ENCODE measurements at places on chromosomes 2 and 18.

DNA sequence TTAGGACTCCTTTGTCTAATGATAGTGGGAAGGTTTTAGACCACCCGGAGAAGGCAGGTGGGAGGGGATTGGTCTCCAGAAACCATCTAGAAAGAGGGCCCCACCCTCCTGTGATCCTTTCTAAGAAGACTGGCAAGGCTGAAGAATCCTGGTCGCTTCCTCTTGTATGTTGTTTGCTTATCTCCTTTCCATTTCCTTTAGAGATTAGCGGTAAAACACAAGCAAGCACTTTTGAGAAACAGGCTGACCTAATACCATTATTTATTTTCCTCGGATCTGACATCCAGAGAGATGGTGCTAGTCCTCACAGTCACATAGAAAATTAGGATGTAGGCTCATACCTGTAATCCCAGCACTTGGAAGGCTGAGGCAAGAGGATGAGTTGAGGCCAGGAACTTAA, 45.2 kb upstream of the SPRED2 start:
- DNase-seq, result no peak

- DNase-seq, result no peak
Measured at GRCh38 chr2:105470979-105471378, 72.1 kb upstream of the FHL2 start.

DNA sequence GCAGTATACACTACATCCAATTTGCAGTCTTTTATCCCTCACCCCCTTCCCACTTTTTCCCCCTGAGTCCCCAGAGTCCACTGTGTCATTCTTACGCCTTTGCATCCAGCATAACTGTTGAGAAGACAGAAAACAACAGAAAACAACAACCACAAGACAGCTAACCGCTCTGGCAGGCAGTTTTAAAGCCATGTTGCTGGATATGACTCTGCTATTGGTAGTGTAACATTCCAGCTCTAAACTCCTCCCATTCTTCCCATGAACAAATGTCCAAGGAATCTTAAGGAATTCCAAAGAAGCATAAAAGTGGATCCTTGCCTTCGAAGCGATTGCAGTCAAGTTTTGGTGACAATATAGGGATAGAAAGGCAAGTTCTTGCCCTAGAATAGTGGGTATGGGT, 599.1 kb downstream of the NYAP2 start:
- no peak for DNase-seq

- no peak for DNase-seq
Measured at GRCh38 chr2:68784915-68785314, 50.3 kb downstream of the ARHGAP25 start.

DNA sequence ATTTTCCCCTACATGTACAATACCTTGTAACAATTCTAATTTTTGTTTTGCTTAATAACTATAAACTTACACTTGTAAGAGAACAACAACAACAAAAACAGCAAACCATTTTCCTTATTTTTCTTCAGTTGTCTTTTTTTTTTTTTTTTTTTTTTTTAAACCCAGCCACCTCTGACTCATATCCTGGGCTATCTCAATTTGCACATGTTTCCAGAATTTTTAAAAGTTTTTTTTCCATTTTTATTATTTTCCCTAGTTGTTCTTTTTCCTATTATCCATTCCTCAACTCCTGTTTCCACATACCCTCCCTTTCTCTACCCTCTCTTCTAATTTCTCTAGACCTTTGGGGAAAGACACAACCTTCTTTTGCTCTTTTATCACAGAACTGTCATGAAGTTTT, 112.5 kb downstream of the EFEMP1 start:
- DNase-seq, result no peak

GRCh38 chr18:76444446-76445105, 50.5 kb downstream of the ZNF516 start:
- DNase-seq, result no peak

- DNase-seq, result no peak
Measured at GRCh38 chr18:34796035-34796657, 86.0 kb downstream of the DTNA start.

DNA sequence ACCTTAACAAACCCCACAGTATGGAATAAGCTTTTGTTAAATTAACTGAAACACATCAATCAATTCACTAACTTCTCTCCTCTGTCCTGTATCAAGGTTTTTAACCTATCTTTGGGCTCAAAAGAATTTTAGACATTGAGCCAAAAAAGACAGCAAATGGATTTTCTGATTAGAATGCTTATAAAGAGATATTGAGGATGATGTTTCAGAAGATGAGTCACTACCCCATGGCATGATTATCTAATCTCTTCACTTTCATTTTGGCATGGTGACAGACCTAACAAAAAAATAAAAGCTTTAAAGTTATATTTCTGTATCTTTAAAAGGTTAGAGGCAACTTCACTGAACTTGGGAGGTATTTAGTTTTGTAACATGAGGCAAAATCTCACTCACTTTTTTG, 55.5 kb downstream of the SGPP2 start:
- DNase-seq, result no peak

DNA sequence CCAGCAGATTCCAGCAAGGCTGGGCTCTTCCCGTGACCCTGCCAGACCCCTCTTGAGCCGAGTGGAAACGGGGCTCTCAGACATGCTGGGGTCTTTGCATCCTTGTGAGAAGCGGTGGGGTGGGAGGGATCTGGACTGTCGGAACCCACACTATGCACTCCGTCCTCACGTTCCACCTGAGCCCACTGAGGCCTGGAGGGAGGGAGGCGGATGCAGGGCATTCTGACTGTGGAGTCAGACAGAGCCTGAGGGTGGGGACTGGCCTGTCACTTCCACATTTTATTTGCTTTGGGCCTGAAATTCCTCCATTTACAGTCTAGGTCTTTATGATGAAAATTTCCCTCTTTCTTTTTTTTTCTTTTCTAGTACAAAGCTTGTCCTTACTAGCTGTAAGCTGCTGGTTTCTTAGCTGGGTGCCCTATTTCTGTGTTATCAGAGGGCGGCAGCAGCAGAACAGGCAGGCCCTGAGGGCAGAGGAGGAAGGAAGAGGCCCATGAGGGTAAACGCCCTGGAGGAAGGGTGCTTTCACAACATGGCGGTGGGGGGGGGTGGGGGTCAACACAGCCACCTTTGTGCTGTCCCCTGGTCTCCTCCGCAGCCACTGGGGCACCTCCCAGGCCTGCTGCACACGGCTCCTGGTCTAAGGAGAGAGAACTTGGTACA, 373.5 kb upstream of the MYT1L start:
- no peak for DNase-seq

DNA sequence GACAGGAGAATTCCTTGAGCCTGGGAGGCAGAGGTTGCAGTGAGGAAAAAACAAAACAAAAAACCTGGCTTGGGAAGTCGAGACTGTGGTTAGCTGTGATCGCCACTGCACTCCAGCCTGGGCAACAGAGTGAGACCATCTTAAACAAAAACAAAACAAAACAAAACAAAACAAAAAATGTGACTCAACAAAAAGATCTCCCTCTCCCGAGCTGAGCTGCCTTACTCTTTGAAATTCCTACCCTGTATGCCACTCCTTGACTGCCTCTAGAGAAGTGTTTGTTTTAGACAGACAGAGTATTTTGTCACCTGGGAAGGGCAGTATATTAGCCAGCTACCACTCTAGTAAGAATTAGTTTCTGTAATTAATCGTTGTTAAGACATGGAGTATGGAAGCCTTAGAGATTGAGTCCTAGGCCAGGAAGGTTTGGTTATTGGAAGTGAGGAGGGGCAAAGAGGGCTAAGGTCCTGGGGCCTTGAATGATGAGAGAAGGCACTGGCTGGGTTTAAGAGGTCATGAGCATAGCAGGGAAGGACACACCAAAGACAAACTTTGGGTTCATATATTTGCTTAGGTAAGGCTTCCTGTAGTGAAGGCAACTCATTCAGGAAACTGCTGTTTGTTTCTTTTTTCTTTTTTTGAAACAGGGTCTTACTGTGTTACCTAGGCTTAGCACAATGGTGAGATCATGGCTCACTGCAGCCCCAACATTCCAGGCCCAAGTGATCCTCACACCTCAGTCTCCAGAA, 56.0 kb downstream of the HAUS1 start:
- DNase-seq, result no peak
